Fibroblast of upper back skin (primary cell): ENCODE measurements at places on chromosomes 7 and 10.
A peak's percentile ranks its signal among the peaks of the same experiment; 100 is the strongest.

- DNase-seq = peak; percentile 40
These were observed 289.0 kb downstream of the PLXDC2 start for GRCh38 chr10:20105236-20105635.

DNA sequence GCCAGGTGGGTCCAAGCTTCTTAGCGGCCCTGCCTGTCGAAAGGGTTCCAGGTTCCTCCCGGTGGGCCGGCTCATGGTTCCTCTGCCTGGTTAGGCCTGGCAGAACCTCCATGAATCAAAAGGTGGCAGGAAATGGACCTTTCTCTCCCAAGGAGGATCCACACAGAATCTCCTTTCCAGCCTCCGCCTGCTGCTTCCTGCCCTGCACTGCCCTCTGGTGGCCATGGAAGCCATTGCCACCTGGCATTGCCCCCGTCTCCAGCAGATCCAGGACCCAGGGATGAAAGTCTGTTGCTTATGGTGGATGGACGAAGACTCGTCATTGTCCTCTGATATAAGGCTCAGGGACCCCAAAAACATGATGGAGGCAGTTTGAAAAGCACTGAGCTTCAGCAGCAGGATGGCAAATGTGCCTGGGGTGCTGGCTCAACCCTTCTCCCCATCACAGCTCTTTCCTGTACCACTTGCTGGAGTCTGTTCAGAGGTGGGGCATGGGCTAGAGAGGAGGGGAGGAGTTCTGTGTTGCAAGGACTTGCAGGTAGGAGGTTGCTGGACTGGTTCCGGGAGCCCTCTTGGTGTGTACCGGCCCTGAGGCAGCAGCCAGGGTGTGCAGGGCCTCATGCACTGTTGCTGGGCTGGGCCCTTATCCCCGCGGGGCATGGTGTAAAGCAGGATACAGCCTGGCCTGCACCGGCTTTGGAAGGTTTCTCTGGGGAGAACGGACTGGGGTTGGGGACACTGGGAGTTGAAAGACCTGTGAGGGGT lies 11.3 kb upstream of the INMT start:
- DNase-seq = peak; percentile 51

DNA sequence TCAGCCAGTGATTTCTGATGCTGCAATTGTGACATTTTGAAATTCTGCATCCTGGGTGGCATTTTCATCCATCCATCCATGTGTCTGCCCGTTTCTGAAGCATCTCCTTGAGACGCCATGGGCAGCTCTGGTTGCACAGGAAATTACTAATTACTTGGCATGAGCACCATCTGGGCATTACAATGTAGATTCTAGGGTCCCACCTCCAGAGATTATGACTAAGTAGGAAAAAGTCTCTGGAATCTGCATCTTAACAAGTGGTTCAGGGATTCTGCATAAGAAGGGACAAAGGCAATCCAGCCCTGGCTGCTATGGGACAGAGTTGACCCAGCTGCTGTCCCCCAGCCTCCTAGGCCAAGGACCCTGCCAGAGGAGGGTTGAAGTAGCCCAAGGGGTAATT lies 65.3 kb downstream of the CUZD1 start:
- DNase-seq = no peak

- DNase-seq = no peak
These were observed 17.7 kb upstream of the CFAP46 start for GRCh38 chr10:132960071-132960472.
